RCC 7860 (cell line): ENCODE measurements at places on chromosomes 4 and X.

GRCh38 chr4:8525383-8526120 lies 54.6 kb upstream of the GPR78 start:
- DNase-seq: no peak

GRCh38 chr4:67571975-67572374 lies 13.4 kb downstream of the STAP1 start:
- no peak for DNase-seq

- no peak for DNase-seq
Observed at GRCh38 chr4:77025643-77026321, 50.0 kb downstream of the CCNI start.

GRCh38 chr4:81737865-81738559 lies 266.3 kb upstream of the RASGEF1B start:
- DNase-seq: no peak

DNA sequence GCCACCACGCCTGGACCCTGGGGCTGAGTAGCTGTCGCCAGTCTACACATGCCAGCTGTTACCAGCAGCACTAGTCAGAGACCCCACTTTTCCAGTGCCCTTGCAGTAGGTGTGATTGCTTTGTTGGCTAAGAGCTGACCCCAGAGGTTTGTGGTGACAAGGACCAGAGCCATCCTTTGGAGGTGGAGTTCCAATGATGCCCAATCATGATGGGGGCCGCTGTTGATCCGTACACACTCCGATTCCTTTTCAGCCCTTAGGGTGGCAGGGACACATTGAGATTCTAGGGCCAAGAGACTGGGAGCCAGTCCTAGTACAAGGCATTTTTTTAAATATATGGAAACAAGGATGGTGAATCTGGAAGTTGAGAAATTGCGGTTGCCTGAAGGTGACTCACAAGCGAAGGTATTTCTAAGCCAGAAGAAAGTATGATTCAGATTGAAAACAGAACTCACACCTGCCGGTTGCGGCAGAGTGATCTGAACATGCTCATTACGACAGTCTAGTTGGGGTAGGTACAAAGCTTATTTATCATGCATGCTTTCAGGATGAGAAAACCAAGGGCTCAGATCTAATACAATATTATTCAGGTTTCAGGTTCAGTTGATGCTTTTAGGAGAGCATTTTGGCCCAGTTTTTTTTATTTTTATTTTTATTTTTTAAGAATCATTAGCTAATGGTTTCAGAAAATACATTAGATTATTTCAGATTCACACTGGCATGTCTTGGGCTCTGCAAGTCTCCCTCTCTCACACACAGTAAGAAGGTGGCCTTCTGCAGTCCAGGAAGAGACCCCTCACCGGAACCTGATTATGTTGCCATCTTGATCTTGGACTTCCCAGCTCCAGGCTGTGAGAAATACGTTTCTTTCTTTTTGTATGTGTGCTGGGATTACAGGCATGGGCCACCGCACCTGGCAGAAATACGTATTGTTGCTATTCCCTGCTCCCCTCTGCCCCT lies 43.4 kb downstream of the SHROOM2 start:
- DNase-seq: peak; percentile 81

- no peak for DNase-seq
Observed at GRCh38 chr4:108979759-108980158, 216.9 kb upstream of the ETNPPL start.

DNA sequence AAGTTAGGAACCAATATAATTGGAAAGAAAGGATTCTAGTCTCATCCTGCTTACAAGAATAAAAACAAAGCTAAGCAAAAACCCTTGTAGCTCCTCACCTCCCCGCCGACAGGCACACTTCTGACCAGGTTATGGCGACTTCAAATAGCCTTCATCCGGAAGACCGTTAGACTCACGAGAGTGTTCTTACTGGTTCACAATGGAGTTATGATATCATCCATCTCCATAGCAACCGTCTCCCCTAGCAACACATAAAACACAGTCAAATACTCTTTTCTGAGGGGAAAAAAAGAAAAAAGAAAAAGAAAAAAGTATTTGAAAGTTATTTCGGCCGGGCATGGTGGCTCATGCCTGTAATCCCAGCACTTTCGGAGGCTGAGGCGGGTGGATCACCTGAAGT lies at the start of gene IL13RA2:
Gene IL13RA2, minus strand, starts transcription at position 162 of the 400 bp plus-strand sequence. CDS start 347 bp downstream, outside the sequence.
- no peak for DNase-seq
